ENCODE measurements at places on chromosomes 3 and 15. TPM values are rescaled to one million over a fixed set of nuclear protein-coding genes. Genes with fewer than 3 reads are reported as not detected.

Gene MUC13
- not detected for total RNA-seq

Gene HIGD2B
- 0.20 TPM for total RNA-seq

Gene TLR9
- 0.83 TPM for total RNA-seq

Gene CHRM5
- total RNA-seq: not detected

Gene MLF1
- total RNA-seq: 1.5 TPM

Gene CHRNA5
- total RNA-seq: 2.1 TPM

DNA sequence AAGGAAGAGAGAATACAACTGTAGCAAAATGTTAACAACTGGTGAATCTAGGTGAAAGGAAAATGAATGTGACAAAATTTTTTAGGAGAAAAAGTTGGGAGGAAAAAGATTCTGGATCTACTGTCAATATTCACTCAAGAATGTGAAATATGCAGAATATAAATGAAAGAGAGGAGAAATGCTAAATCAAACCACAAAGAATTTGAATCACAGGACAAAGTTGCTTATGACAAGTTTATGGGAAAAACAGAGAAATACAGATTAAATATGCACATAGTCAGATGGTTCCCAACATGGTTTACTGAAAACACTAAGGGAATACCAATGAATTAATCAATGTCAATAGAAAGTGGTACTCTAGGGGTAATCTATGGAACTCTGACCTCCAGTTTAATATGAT, 27.6 kb downstream of the C3orf33 start:
- H3K4me3 ChIP-seq: no peak overlapping the region
- peaks cover 7% of the 10 kb centered on the region for H3K36me3 ChIP-seq
- H3K4me1 ChIP-seq: no peaks in the 10 kb centered on the region
- no peaks in the 10 kb centered on the region for H3K27me3 ChIP-seq

DNA sequence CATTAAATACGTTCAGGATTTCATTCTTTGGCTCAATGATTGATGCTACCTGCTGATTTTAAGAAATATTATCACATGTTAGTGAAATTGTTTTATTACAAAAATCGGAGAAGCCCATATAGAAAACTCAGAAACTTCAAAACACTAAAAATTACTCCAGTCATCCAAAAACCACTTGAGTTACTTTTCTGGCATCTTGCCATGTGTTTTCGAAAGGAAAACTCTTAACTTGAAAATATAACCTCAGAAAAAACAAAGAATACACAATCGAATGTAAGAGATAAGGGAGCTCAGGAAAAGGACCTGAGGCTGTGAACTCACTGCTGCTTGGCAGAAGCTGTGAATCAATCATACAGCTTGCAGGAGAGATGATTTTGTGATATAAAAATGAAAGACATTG, 151.3 kb upstream of the SLITRK3 start:
- no peak for DNase-seq
- no peak overlapping the region for H3K27ac ChIP-seq
- no peaks in the 10 kb centered on the region for H3K27me3 ChIP-seq

GRCh38 chr3:108159105-108159504, 63.1 kb downstream of the IFT57 start:
- no peak overlapping the region for H3K27ac ChIP-seq
- H3K27me3 ChIP-seq: no peaks in the 10 kb centered on the region
- H3K4me1 ChIP-seq: no peaks in the 10 kb centered on the region
- no peaks in the 10 kb centered on the region for H3K36me3 ChIP-seq
- no peak for DNase-seq
- no peak overlapping the region for H3K4me3 ChIP-seq

DNA sequence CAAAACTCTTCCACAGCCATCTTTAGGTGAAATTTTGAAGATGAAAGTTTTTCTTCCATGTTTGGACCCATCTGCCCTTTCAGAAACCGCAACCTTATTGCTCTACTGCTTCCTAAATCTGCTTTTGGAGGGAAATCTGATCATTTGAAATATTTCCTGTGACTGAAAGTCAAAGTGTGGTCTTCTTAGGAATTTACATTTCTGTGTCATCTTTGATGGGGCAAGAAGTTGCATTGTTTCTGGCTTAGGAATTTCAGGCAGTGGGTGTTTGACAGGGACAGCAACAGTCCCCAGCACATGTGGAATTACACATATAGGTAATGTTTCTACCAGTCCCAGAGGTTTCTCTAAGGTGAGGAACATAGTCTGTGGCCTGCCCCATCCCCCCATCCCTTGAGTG, 5.3 kb upstream of the TYRO3 start:
- H3K27ac ChIP-seq: no peak overlapping the region
- DNase-seq: no peak
- H3K4me1 ChIP-seq: peaks cover 24% of the 10 kb centered on the region

DNA sequence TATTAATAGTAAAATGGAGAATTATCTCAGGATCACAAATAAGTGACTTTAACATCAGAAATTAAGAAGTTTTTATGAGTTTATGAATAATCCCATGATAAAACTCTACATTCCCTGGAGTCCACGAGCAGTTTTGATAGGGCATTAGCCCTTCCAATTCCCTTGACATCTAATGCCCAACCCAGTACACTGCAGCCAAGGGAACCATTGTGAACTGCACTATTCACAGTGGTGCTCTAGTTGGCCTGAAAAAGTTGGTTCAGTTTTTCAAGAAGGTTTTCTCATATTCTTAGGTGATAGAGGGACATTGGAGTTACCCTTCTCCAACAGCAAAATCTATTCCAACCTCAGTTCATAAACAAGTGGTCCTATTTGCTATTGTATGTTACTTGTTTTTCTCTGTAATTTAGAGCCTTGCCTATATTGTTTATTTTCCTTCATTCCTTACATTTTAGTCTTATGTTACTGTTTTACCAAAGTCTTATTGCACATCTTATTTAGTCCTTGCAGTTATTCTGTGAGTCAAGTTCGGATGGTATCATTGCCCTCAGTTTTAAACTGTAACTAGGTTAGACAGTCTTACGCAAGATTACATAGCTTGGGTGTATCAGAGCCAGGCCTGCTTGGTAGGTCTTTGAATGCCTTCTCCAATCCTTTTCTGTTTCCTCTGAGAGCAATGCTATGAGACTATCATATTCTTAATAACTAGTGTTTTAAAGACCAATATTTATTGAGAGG, 57.9 kb upstream of the SAMMSON start:
- H3K36me3 ChIP-seq: no peaks in the 10 kb centered on the region
- no peak for DNase-seq
- H3K4me3 ChIP-seq: no peak overlapping the region
- no peaks in the 10 kb centered on the region for H3K27me3 ChIP-seq

GRCh38 chr3:159884661-159885402, 103.8 kb upstream of the IL12A start:
- no peaks in the 10 kb centered on the region for H3K36me3 ChIP-seq
- no peak for DNase-seq
- H3K27me3 ChIP-seq: peaks cover 27% of the 10 kb centered on the region
- no peak overlapping the region for H3K4me3 ChIP-seq
- no peak overlapping the region for H3K27ac ChIP-seq

DNA sequence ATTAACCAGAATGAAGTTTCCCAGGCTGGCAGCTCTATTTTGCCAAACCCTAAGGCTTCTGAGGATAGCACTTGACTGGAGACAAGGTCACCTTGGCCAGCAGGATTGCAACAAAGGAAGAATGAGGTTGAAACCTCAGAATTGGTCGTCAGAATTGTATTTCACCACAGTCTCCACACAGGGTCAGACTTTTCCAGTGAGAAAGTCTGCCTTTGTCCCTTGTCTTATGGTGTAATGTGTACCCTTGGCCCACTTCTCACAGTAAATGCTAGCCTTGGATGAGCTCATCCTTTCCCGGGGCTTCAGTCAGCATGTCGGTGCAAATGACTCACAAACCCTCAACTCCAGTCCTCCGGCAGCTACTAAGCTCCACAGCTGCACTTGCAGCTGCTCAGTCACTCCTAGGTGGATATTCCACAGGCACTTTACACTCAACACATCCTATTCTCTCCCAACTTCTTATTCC, 19.7 kb downstream of the SSR3 start:
- H3K4me1 ChIP-seq: peaks cover 10% of the 10 kb centered on the region
- H3K4me3 ChIP-seq: no peak overlapping the region
- peaks cover 22% of the 10 kb centered on the region for H3K36me3 ChIP-seq
- H3K27me3 ChIP-seq: no peaks in the 10 kb centered on the region
- DNase-seq: peak; percentile 35

DNA sequence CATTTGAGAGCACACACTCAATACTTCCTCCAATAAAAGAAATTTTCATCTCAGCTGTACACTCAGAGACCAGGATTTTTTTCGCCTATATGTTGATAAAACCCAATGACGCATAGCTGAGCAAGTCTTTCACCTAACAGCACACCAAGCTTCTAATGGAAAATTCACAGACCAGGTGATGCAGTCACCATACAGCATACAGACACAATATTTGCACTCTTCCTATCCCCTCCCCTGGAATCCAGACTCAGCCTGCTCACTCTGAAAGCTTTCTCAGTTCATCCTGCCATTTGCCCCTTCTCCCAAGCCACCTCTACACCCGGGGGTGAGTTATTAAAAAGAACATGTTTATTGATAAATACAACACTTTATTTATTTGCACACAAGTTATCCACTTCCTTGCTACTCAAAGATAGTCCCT, 1.7 kb downstream of the TBC1D5 start:
- H3K4me1 ChIP-seq: peaks cover 48% of the 10 kb centered on the region
- no peaks in the 10 kb centered on the region for H3K27me3 ChIP-seq
- H3K4me3 ChIP-seq: peak overlapping the region; percentile 93
- peak overlapping the region; percentile 84 for H3K27ac ChIP-seq

DNA sequence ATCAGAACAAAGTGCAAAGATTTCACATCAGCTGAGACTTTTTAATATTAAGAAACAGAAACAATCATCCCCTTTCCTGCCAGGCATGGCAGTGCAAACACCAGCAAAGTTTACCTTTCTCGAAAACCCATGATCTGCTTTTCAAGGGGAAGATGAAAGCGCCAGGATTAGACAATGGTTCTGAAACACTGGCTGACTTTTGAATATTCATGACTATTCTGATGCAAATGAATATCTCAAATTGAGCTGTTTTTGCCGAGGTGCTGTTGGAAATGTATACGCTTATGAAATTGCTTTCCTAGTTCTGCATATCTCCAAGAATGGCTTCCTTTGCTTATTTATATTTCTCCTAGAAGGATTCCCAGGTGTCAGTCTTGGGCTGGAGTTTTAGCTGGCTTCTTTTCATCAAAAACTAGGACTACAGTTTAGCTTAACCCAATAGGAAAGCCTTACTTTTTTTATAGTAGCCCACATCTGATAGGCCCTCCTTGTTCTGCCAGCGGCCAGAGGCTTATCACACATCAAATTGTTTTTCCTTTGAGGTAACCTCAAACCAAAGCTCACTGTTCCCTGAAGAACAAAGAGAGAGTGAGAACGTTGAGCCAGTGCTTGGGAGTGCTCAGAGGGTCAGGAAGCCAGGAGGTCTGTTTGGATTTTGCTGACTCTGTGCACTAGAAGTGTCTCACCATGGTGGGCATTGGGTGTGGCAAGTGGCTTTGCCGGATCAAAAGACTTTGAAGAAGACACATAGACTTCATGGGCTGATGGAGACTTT, 74.0 kb upstream of the PLCL2 start:
- no peak overlapping the region for H3K4me3 ChIP-seq
- H3K27me3 ChIP-seq: peaks cover 15% of the 10 kb centered on the region
- H3K4me1 ChIP-seq: peaks cover 16% of the 10 kb centered on the region
- H3K36me3 ChIP-seq: no peaks in the 10 kb centered on the region
- H3K27ac ChIP-seq: no peak overlapping the region
- no peak for DNase-seq

GRCh38 chr3:141642215-141642614, 95.9 kb upstream of the RNF7 start:
- no peak for DNase-seq
- H3K36me3 ChIP-seq: no peaks in the 10 kb centered on the region
- H3K27me3 ChIP-seq: no peaks in the 10 kb centered on the region
- H3K4me3 ChIP-seq: no peak overlapping the region

- DNase-seq: no peak
- H3K4me3 ChIP-seq: no peak overlapping the region
- no peaks in the 10 kb centered on the region for H3K36me3 ChIP-seq
- H3K4me1 ChIP-seq: no peaks in the 10 kb centered on the region
These were observed 22.4 kb downstream of the FBXW12 start for GRCh38 chr3:48394391-48394790.

DNA sequence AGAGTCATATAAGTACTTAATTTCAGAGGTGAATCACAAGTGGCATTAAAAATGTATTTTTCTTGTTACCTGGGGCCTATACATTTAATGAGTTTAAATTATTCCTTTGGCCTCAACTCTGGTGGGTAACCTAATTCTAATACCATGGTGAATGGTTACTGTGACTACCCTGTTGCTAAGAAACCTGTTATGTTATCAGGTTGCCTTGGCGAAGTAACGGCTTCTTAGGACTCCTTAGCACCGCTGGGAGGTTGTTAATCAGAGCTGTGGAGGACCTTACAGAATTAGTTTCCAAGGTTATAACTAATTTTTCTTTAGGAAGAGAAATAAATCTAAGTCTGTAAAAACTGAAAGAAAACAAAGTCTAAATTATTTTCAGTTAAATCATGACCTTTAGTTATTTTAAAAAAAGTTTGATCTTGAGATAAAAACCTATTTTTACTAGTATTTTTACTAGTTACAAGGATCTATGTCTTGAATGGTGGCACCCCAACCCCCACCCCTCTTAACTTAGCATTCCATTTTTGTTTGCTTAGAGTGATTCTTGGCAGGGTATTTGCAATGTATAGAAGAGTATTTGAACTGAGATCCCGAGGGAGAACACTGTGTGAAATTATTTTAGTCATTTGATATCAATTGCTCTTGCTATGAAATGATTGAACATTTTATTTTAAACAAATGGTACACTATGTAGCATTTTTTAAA, 155.5 kb downstream of the FNDC3B start:
- DNase-seq: no peak
- no peaks in the 10 kb centered on the region for H3K27me3 ChIP-seq
- peaks cover 7% of the 10 kb centered on the region for H3K36me3 ChIP-seq
- no peak overlapping the region for H3K4me3 ChIP-seq
- no peaks in the 10 kb centered on the region for H3K4me1 ChIP-seq
- H3K27ac ChIP-seq: no peak overlapping the region

DNA sequence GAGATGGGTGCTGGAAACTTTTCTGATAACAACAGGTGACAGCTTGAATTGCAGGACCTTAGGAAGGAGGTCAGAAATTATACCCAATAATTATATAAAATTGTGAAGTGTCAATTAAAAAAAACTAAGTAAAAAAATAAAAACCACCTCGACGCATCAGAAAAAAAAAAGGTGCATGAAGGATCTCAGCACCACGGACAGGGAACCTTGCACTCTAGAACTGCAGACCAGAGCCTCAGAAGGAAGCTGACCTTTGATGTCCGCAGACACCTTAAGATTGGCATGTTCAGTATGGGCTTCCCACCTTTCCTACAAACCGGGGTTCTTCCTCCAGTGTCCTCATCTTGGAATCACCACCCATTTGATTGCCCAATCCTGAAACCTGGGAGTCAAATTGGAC, 60.9 kb downstream of the SCN10A start:
- no peaks in the 10 kb centered on the region for H3K36me3 ChIP-seq
- H3K4me1 ChIP-seq: no peaks in the 10 kb centered on the region
- no peak overlapping the region for H3K4me3 ChIP-seq
- no peaks in the 10 kb centered on the region for H3K27me3 ChIP-seq
- DNase-seq: no peak

GRCh38 chr3:185423178-185423577, 60.2 kb downstream of the MAP3K13 start:
- peaks cover 16% of the 10 kb centered on the region for H3K27me3 ChIP-seq
- H3K36me3 ChIP-seq: no peaks in the 10 kb centered on the region
- DNase-seq: no peak
- no peak overlapping the region for H3K4me3 ChIP-seq
- no peak overlapping the region for H3K27ac ChIP-seq

GRCh38 chr3:156109989-156110388, 10.4 kb upstream of the KCNAB1 start:
- DNase-seq: no peak
- H3K27me3 ChIP-seq: peaks cover 14% of the 10 kb centered on the region
- no peaks in the 10 kb centered on the region for H3K4me1 ChIP-seq
- H3K4me3 ChIP-seq: no peak overlapping the region
- H3K36me3 ChIP-seq: no peaks in the 10 kb centered on the region
- H3K27ac ChIP-seq: no peak overlapping the region

All from activated CD4-positive, alpha-beta memory T cell treated with anti-CD3 and anti-CD28 coated beads, Interleukin-2, amount 10 ng/mL, durations not matched to agents 7 days and 5 days (primary cell).